ENCODE measurements at places on chromosomes 5 and 9.

GRCh38 chr5:54309691-54310432 lies 511 bp downstream of the ARL15 start:
- peak; percentile 60 for DNase-seq

- DNase-seq: no peak
Measured at GRCh38 chr9:124363326-124364096, 51.7 kb downstream of the PSMB7 start.

DNA sequence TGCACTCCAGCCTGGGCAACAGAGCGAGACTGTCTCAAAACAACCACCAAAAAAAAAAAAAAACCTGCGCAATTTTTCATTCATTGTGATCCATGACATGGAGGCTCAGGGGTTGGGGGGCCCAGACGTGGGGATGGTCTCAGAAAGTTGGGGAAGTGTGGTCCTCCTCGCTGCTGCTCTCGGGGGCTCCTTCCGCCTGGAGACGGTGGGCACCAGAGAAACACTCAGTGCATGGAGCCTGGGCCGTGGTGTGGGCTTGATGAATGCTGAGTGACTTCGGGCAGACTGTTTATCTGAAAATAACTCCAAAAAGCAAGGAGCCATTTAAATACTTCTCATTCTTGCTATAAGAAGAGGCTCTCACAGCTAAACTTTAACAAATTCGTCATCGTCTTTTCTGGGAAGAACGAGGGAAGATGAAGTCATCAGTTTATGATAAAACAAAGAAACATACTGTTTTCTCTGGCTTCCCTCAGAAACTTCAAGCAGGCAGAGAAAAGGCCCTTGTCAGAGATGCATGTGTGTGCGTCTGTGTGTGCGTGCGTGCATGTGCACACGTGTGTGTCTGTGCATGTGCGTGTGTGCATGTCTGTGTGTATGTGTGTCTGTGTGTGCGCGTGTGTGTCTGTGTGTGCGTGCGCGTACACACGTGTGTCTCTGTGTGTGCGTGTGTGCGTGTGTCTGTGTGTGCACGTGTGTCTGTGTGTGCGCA lies 35.0 kb downstream of the RASGEF1C start:
- no peak for DNase-seq

DNA sequence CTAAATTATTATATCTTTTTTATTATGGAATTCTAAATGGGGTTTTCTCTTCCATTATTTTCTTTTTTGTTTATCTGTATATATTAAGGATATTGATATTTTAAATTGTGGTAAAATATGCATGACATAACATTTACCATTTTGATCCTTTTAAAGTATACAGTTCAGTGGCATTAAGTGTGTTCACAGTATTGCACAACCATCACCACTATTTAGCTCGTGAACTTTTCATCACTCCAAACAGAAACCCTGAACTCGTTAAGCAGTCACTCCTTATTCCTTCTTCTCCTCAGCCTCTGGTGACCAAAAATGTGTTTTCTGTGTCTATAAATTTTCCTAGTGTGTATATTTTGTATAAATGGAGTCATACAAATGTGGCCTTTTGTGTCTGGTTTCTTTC lies 188.2 kb downstream of the CCDC171 start:
- DNase-seq: no peak

DNA sequence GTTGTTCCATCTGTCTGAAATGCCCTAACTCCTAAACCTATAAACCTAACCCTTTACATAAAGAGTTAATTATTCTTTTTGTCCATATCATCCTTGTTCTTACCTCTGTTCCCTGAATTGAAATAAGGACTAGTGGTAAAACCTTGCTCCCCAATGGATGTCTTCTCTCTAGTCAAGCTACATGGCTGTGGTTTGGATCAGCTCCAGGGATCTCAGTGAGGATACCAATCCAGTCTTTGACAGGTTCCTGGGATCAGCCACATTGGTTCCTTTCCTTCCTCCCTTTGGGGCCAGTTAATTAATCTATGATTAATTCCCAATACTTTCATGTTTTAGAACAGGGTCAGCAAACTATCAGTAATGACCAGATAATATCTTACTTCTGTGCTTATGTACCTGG lies 151.6 kb downstream of the SIL1 start:
- DNase-seq: no peak

- no peak for DNase-seq
Measured at GRCh38 chr5:11675184-11675583, 229.1 kb downstream of the CTNND2 start.

GRCh38 chr5:31359839-31360238 lies 166.4 kb downstream of the CDH6 start:
- DNase-seq: no peak

DNA sequence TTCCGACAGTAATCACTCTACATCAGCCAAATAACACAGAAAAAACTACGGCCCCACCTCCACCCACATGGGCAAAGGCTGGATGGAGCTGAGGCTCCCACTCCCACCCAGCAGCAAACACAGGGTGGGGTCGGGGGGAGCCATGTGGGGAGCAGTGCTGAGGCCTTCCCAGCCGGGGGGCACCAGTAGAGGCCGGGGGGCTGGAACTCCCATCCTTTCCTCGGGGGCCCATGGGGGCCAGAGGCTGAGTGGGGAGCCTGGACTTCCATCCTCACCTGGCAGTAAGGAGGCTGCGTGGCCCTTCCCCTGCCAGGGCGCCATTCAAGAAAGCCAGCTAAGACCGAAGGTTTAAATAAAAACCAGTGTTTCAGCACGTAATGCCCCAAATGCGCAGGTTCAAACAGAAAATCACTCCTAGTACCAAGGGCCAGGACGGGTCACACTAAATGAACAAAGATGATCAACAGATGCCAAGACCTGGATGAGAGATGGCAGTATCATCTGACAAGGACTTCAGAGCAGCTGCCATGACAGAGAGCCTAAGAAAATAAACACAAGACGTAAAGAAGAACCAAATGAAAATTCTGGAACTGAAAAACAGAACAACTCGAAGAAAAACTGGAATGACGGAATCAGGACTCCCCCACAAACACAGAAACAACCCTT lies 9.4 kb downstream of the CCDC127 start:
- DNase-seq: no peak

- DNase-seq: peak; percentile 63
Measured at GRCh38 chr5:172901788-172902496, 57.3 kb upstream of the RPL26L1 start.

- DNase-seq: no peak
Measured at GRCh38 chr5:39178171-39178570, 41.2 kb downstream of the FYB1 start.

GRCh38 chr9:656926-657568 lies 184.4 kb upstream of the DMRT1 start:
- DNase-seq: no peak

GRCh38 chr9:117093891-117094844 lies 320.7 kb downstream of the ASTN2 start:
- no peak for DNase-seq

GRCh38 chr5:81904166-81904565 lies 67.7 kb upstream of the ATG10 start:
- no peak for DNase-seq

- DNase-seq: no peak
Measured at GRCh38 chr5:170159947-170160346, 54.2 kb downstream of the FOXI1 start.

DNA sequence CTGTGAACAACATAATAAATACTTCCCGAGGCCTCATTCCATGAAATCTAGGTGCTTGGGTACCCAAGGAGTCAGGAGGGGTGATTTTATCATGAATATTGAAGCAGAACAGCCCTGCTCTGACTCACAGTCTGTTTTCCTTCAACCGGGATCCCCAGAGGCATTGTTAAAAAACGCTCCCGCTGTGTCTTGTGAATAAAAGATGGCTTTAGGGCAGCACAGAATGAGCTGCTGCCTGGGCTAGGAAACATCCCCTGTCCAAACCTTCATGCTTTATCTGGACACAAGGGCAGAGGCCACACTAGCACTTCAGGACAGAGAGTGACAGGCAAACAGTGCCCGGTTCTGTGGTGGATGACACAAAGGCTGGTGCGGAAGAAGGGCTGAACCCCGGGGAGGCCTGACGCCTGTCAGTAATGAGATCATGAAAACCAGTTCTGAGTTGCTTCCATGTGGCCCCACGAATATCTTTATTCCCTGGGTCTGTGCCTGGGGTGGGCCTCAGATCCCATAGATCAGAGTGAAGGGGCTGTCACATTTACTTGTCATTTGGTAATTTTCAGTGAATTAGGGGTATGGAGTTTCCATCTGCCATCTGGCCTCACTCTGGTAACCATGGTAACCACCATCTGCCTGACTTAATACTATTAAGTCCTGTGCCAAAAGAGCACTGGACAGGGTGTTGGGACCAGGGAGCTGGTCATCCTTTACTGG lies 2.6 kb downstream of the IGFBPL1 start:
- no peak for DNase-seq

DNA sequence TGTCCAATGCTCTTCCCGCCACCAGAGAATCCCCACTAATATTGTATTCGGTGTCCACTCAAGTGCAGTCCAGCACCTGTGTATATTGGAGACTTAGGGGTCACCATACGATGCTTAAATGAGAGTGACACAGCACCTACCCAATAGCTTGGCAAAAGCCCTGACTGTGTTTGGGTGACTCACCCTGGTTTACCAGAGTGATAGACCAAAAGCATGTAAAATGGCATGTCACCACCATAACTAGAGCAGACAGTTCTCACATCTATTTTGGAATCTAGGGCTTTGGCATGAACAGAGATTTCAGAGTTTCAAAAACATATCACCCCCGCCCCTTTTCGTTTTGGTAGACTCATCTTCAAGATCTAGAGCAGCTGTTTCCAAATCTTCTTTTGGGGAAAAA lies 217.3 kb upstream of the RASEF start:
- no peak for DNase-seq

DNA sequence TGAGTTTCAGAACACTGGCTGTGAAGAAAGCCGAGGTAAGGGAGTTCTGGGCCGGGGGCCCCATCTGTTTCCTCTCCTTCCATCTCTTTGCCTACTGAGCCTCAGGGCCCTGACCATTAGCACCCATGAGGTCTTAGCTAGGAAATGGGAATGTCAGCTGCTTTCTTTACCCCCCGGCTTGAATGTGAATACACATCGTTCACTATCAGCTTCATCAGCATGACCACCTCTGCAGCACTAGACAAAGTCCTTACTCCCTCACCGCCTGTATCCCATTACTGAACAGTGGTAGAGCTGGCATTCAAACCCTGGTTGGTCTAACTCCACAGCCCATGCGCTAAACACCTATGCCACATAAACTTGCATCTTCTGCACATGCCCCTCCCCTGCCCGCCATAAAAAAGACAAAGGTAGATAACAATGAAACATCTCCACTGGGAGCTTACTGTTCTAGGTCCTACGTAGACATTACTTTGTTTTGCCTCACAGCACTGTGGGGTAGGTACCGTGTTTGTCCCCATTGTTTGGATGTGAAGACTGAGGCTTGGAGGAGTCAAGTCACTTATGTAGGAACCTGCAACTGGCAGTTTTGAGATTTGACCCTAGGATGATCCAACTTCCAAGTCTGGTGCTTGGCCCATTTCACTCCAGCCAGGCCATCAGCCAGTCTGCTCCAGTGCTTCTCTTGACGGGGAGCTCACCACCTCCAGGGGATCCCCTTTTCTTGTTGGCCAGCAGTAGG lies 93.3 kb downstream of the AMBP start:
- DNase-seq: no peak

DNA sequence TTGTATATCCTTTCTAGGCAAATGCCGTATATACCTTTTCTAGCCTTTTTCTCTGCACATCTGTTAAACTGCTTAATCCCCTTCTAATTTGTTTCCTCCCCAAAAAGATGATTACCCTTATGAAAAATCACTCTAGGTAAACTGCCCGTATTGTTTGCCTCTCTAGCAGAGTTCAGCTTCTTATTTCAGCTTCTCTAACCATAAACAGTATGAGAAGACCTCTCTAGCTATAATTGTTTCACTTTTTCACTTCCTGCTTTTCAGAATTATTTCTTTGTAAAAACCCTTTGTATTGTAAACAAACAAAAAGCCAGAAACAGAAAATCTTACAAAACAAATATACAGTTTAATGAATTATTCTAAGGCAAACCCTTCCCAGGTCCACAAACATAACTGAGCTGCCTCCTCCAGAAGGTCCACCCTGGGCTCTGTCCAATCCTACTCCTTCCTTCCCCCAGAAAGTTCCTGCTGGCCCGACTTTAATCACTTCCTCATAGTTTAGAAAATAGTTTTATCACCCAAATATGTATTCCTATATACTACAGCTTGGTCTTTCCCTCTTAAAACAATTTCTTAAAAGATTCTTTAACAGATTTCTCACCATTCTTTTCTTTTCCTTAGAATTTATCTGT lies 158.1 kb downstream of the FGF1 start:
- no peak for DNase-seq

Measured in hepatocyte (in vitro differentiated cells).